Cardiac septum (tissue), 1 donor: ENCODE measurements at places on chromosomes 4 and X.

- DNase-seq, result no peak
Measured at GRCh38 chr4:78529569-78530209, 21.9 kb upstream of the ANXA3 start.

GRCh38 chr4:113008716-113009115 lies 40.7 kb upstream of the ANK2 start:
- no peak for DNase-seq

GRCh38 chr4:62806816-62807215 lies 1602.4 kb downstream of the TECRL start:
- DNase-seq, result no peak

DNA sequence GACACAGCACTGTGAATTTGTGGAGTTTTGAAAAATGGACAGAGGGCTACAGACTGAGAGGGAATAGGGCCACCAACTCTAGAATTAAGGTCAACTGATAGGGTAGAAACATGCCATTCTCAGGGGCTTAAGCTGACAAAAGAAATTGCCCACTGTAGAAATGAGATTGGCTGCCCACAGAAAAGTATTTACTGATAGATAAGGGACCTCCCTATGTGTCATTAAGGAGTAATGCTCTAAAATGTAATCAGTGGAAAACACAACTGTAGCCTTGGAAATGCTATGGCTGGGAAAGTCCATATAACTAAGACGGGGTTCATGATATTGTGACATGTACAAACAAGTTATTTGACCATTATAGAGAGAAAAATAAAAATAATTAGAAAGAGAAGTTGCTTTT lies 4.6 kb downstream of the RTL9 start:
- DNase-seq, result no peak

DNA sequence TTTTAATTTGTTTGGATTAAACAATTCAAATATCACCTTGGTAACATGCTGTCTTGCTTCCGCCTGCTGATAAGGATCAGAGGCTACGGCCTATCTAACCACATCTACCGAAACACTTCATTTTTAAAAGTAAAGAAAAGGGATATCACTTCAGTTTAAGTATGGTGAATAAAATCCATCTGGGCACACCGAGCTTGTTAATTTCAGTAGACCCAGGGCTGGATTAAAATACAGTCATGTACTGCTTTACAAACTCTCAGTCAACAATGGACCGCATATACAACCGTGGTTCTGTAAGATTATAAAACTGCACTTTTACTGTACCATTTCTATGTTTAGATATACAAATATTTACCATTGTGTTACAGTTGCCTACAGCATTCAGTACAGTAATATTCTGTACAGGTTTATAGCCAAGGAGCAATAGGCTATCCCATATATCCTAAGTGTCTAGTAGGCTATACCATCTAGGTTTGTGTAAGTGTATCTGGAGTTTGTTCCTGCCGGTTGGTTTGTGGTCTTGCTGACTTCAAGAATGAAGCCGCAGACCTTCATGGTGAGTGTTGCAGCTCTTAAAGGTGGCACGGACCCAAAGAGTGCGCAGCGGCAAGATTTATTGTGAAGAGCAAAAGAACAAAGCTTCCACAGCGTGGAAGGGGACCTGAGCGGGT lies 40.0 kb downstream of the SEPTIN11 start:
- no peak for DNase-seq

DNA sequence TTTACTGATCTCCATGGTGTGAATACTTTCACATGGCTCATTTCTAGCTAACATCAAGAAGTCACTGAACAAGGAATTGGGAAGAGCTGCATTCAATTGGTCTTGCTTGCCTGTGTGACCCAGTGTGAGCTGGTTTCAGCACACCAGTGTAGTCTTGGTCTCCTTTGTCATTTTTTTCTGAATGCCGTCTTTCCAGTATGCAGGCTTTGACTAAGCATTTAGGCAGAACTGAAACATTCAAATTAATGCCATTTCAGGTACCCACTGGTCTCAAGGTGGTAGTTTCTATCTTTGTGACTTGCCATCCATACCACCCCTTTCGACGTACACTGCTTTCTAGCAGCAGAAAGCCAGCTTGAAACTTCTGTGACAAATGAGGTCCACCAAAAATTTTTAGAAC lies 550.5 kb upstream of the BOD1L1 start:
- no peak for DNase-seq

DNA sequence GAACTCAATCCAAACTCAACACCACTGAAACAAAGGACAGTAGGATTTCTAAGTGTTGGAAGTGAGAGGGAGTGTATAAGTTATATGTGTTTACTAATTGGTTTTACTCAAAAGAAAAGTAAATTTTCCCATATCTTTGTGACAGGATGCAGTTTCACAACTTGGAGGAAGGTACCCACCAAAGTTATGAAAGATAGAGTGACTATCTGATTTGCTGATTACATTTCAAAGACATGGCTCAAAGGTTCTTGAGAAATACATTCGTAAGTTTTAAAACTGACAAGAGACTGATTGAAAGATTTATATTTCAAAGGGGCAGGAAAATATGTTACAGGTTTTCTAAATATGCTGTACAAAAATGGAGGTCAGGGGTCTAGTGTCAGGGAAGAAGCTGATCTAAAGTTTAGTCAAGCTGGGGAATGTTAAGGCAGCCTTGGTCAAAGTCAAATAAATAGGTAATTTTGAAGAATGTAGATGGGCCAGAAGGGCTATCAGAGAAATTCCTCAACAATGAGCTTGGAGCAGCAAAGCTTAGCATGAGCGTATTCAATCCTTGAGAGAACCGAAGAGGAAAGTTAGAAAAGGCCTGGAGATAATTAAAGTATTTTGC lies 9.7 kb upstream of the COMMD8 start:
- DNase-seq, result no peak

GRCh38 chr4:6179362-6179761 lies 21.0 kb downstream of the JAKMIP1 start:
- no peak for DNase-seq

GRCh38 chr4:30642567-30642966 lies 77.6 kb upstream of the PCDH7 start:
- no peak for DNase-seq

DNA sequence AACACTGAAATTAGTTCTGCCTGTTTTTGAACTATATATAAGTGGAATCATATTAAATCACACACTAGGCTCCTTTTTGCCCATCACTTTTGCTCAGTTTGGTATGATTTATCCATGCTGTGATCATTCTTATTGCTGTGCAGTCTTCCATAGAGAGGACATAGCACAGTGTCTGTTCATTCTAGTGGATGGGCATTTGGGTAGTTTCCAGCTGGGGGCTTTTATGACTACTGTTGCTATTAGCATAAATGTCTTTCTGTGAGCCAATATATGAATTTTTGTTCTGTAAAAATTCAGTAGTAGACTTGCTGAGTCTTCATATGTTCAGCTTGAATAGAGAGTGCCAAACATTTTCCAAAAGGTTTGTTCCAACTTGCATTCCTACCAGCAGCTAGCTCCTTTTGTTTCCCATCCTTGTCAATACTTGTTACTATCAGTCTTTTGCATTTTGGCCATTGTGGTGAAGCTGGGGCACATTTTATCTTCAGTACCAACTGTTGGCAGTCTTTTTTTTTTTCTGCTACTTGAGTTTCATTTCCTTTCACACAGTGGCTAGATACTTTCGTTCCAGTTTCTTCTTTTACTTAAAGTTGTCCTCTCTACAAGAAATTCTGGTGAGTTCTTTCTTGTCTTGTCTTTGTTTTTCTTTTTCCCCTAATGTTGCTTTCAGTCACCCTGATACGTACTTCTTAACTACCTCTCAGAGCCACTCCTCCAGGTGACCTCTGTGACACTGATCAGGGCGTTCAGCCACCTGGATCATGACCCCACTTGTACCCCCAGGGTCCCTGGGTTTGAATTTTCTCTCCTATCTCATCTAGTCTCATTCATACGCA lies 87.0 kb downstream of the ANXA3 start:
- no peak for DNase-seq

DNA sequence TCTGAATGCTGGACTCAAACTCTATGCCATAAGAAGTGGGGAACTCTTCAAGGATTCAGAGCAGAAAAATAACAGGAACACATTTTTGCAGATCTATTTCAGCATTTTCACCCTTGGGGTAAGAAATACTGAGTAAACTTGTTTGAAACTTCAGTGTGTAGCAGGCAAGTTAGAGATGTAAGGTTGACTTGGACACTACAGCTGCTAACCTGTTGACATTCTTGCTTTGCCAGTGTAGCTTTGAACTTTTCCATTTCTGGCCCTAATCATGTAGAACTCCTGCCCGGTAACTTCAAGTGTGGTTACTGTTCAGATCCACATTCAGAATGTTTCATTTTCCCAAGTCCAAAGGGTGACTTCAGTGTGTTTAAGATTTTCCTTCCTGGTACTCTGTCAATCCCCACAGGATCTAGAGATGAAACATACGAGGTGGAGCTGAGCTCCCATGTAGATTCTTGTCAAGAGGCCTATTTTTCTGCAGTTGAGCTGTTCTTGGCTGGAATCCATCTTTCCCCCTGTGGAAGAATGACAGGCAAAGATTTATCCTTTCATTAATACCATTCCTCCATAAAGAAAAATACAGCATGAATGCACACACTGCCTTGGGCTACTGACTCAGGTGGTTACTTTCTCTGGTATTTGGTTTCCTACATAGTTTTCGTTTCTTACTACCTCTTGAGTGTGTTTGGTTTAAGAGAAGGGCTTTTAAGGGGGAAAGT lies 34.1 kb downstream of the FHDC1 start:
- no peak for DNase-seq

GRCh38 chrX:132004728-132005127 lies 18.4 kb upstream of the STK26 start:
- no peak for DNase-seq

DNA sequence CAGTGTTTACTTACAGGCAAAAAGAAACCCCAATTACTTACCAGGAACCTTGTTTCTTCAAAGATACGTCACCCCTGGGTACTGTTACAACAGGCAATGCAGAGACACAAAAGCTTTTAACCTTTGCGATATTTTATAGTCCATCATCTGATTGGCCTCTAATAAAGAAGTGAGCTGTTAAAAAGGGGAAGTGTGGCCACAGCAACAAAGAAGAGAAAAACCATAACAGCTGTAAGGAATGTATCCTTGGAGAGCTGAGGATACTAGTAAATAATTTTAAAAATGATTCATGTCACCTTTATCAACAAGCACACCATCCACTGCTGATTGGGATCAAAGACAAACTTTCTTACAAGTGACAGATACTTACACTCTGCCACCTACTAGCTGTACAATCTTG lies 14.1 kb downstream of the GABRA4 start:
- no peak for DNase-seq

DNA sequence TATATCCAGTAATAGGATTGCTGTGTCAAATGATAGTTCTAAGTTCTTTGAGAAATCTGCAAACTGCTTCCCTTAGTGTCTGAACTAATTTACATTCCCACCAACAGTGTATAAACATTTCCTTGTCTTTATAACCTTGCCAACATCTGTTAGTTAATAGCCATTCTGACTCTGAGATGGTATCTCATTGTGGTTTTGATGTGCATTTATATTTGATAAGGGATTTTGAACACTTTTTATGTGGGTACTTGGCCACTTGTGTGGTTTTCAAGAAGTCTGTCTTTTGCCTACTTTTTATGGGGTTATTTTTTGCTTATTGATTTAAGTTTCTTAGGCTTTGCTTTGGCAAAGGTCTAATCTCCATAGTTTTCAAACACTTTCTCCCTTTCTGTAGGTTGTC lies 189.9 kb upstream of the CXCL13 start:
- DNase-seq, result no peak

- no peak for DNase-seq
Measured at GRCh38 chr4:182788201-182788600, 129.0 kb downstream of the DCTD start.

DNA sequence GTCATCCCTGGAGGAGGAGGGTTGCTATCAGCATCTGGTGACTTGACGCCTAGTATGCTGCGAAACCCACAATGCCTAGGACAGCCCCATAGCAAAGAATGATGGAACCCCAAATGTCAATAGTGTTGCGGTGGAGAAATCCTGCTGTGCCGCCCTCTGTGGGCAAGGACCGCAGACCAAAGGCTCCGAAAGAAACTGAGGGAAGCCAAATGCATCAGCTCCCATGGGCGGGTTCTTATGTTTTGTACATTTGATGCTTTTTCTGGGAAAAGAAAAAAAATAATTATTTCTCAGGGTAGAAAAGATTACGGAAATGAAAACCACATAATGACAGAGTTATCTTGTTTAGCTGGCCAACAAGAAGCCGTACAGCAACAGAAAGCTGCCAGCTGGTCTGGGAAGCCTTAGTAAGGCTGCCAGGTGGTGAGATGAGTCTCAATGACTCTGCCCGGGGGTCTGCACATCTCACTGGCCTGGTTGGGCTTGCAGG lies 95.0 kb upstream of the TBL1X start:
- DNase-seq, result peak; percentile 41

DNA sequence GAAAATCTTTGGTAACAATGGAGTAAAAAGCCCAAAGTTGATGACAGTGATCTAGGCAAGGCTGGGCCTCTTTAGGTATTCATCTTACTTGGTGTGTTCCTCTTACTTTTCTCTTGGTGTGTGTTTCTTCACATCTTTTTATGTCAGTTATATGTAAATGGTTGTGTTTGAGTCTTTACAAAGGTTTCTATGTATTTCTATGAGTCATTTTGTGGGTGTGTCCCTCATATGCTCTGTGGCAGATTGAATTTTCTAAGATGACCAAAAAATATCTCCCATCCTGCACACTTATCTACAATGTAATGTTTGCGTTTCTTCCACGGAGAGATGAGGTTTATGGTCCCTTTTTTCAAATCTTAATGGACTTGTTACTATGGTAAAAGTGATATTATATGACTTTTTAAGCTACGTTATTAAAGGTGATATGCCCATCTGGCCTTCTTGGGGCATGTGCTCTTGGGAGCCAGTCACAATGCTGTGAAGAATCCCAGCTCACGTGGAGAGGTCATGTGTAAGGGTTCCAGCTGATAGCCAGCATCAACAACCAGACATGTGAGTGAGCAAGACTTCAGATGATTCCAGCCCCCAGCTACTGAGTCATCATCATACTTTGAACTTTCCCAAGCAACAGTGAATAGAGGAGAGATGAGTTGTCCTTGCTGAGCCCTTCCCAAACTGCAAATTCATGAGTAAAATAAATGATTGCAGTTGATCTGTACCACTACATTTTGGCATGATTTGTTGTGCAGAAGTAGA lies 126.9 kb downstream of the CBLL2 start:
- no peak for DNase-seq

GRCh38 chr4:54094451-54094850 lies 5.5 kb upstream of the GSX2 start:
- no peak for DNase-seq
